NCI-H1105 treated with DMSO at 0.1 percent for 48 hours (cell line): ENCODE measurements at places on chromosomes 3 and 15.

GRCh38 chr3:156460206-156460611 lies 94.7 kb downstream of the SSR3 start:
- no peak for DNase-seq

DNA sequence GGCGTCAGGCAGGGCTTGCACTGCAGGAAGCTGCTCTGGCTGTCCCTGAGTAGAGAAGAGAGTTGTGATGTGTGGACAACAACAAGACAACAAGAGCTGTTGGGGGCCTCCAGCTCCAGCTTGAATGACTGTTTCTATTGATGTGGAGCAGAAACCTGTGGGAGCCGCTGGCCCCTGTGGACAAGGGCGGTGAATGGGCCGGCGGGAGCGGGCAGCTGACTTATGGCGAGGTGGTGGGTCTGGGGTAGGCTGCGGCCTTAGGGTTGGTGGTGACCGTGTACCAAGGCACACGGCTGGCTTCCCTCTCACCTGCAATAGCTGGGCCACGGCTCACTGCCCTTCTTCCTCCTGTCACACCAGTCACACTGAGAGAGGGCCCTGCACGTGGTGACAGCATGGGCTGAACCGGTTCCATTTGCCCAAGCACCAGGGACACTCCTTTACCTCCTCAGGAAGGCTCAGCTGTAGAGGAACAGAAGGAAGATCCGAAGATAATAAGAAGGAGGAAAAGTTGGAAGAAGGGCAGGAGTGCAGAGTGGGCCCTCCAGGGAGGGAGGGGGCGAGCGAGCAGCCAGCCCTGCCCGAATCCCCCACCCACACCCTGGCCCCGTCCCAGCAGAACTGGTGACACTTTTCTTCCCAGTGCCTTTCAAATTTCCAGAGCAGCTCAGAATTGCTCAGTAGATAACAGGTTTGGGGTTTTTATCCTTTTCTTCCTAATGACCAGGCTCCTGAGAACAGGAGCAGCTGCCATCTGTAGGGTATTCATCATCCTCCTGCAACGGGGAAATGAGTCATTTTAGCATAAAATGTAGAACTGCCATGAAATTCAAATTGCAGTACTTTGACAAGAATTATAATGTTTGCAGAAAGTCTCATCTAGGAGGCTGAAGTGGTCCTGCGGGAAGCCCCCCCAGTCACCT lies 136.9 kb downstream of the TJP1 start:
- DNase-seq = no peak

- no peak for DNase-seq
These were observed 57.6 kb downstream of the DNAH1 start for GRCh38 chr3:52373676-52374075.

GRCh38 chr3:149368201-149368673 lies 9.2 kb downstream of the TM4SF1 start:
- no peak for DNase-seq

DNA sequence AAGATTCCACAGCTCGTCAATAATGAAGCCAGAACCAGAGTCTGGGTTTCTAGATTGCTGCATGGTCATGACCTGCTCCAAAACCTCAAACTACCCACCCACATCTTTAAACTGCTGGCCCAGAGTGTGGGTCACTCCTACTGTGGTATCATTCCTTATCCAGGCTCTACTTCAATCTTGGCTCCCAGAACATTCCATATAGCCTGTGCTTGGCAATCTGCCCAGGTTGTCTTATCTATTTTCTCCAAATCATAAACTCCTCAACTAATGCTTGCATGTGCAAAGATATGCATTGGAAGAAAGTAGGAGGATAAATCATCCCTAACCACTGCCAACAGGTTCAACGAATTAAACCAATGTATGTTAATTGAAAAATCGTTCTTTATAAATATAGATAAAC lies 169.7 kb downstream of the ANXA2 start:
- DNase-seq = no peak

- DNase-seq = no peak
These were observed 37.9 kb downstream of the GLDN start for GRCh38 chr15:51379390-51379789.

DNA sequence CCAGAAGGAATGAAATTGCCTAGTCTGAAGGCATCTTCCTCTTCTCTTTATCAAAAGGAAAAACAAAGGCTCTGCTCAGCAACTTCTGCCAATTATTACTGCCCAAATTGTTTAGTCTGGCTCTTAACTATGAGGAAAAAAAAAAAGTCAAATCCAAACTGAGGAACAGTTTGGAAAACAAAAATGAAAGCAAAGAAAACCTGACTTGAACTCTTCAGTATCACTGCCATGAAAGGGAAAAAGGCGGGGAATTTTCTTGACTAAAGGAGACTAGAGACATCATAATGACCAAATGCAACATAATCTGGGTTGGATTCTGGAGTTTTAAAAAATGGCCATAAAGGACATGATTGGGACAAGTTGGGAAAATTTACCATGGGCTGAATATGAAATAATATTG lies 156.3 kb downstream of the STT3B start:
- DNase-seq = no peak

- DNase-seq = no peak
These were observed 27.3 kb upstream of the EID1 start for GRCh38 chr15:48850648-48851047.

DNA sequence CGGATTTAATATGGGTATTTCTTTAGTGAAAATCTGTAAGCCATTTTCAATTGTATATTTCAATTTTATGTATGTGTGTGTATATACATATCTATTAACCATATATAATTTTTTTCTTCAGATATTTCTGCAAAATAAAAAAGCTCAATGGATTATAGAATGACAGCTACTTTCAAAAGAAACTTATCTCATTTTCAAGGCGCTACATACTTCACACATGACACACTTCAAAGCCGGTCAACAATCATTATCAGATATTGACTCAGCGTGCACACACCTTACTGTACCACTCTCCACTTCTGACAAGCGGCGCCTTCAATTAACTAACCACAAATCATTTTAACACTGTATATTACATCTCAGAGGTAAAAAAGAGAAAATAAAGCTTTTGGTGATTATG lies 39.6 kb downstream of the ATP13A3 start:
- peak; percentile 25 for DNase-seq

DNA sequence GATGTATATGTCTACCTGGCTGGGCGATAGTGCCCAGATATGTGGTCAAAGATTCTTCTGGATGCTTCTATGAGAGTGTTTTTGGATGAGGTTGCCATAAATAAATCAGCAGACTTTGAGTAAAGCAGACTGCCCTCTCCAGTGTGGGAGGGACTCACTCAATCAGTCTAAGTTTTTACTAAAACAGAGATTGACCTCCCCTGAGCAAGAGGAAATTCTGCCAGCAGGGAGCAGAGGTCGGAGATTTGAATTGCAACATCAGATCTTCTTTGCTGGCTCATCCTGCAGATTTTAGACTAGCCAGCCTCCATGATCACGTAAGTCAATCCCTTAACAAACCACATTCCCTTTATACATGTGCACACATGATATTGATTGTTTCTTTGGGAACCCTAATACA lies 300.9 kb downstream of the MCTP2 start:
- DNase-seq = no peak

GRCh38 chr3:177295116-177295515 lies 97.8 kb upstream of the TBL1XR1 start:
- DNase-seq = no peak

- DNase-seq = no peak
These were observed 39.3 kb upstream of the HDC start for GRCh38 chr15:50304836-50305235.

DNA sequence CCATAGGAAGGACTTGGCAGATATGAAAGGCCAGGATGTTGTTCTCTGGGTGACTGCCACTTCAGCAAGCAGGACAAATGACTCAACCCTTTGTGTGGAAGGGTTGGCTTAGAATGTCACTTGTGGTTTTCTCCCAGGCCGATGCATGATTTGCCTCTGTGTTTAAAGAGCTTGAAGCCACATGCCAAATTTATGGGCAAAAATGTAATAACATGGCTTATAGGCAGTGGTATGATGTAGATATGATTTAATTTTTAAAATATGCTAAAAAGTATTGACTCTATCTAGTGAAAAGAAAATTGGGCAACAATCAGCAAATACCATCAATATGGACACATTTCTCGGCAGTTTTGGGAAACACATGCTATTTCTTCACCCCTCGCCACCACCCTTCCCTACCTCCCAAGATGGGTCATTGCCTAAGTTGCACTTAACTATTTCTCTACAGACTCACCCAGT lies 114.6 kb downstream of the CYP19A1 start:
- no peak for DNase-seq

DNA sequence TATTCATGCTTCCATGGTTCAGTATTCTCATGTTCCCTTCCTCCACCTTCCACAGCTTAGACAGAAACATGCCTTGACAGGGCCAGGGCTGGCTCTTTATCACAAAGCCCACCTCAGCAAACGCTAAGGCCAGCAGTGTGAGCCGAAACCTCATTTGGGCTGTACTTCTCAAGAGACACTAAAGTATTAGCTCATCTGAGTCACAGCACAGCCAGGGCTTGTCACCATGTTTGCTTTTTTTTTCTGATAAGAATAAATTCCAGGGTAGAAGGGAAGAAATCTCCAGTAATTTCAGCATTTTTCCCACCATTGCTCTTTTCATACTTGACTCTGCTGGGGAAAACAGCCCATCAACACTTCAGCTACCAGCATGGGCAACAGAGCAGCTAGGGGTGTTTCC lies 95.4 kb downstream of the MYLK start:
- no peak for DNase-seq

DNA sequence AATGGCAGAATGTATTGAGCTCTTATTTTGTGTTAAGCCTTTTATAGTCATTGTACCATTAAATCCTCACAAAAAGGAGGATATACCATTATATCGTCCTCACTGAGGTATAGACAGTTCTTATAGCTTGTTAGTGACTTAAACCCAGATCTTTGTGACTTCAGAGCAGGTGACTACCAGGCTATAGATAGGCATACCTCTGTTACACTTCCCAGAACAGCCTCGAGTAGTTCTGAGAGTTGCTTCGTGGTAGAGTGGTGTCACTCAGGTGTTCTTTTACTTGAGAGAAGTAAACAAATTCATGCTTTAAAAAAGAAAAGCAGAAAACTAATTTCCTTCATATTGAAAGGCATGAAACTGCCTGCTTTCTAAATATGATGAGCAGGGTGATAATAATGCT lies 59.9 kb downstream of the SEC22A start:
- DNase-seq = no peak

- no peak for DNase-seq
These were observed 9.5 kb downstream of the DUSP7 start for GRCh38 chr3:52046902-52047239.

DNA sequence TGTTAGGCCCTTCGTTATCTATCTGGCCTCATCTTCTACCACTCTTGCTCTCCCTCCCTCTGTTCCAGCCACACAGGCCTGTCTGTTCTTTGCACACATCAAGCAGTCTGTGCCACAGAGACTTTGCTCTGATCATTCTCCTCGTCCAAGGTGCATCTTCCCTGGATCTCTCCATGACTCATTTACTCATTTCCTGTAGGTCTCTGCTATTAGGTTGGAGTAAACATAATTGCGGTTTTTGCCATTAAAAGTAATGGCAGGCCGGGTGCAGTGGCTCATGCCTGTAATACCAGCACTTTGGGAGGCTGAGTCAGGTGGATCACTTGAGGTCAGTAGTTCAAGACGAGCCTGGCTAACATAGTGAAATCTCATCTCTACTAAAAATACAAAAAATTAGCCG lies 9.5 kb upstream of the C3orf49 start:
- DNase-seq = no peak

DNA sequence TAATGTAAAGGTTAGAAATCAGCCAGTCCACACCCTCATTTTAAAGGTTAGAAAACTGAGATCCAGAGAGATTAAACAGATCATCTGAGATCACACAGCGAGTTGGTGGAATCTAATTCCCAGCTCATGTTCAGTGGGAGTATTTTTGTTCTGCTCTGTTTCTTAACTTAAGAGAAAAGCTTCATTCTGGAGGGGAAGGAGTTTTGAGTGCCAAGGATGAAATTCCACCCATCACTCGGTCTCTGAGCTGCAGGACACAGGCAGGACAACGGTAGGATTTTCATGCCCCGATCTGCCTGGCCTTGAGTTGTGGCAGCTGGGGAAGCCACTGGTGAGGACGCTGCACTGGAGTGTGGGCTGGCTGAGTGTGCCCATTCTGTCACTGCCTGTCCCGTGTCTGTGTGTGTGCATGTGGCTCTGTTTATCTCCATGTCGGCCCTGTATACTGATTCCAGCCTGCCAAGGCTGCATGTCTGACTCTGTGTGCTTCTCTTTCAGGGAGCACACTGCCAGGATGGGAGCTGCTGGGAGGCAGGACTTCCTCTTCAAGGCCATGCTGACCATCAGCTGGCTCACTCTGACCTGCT lies 94.3 kb downstream of the CEMIP start:
- DNase-seq = no peak

DNA sequence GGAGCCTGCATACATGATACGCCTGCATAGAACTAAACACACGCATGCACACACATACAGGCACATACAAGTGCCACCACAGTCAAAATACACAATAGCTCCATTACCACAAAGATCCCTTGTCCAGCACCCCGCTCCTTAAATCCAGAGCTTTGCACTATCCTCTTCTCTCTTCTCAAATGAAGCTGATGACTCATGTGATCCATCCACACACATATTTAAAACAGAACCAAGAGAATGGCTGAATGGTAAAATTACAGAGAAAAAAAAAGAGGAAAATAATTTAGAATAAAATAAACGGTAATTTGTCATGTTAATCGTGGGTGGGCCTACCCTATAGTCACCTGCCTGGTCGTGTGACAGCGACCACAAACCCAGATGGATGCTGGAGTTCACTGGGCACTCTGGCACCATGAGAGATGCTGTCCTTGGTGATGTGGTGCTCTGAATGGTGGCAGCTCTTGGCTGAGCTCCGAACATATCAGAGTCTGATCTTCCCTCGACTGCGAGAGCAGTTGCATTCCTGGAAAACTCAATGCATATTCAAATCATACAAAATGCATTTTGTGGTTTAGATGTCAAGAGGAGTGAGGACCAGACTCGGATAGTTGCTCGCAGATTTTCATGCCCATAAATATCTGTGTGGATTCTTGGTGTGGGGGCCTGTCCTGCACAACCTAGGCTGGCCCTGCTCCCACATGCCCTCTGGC lies 8.9 kb downstream of the IQSEC1 start:
- DNase-seq = no peak

GRCh38 chr3:67389176-67389575 lies 265.2 kb downstream of the SUCLG2 start:
- DNase-seq = no peak

DNA sequence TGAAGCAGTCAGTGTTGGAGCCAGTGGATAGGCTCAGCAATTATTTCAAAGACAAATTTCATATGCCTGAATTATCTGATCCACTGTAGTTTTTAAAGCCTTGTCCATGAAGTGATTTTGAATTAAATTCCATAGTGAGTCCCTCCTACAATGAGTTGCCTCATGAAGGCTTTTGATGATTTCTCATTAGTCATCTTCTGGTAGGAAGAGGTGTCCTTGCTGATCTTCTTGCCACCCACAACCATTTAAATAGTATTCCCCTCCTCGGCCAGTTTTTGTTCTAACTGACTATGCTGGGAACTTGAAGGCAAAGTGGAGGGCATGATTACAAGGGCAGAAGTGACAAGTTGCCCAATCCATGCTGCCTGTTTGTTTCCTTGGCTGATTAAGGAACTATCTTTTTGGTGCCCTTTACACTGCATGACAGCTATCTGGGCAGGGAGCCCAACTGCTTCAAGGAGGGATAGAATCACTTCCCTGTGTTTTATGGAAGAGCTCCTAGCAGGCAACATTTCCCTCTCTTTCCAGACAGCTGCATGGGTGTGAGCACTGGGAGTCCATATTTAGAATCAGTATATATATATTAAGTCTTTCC lies 617.5 kb downstream of the ZPLD1 start:
- no peak for DNase-seq

GRCh38 chr3:21618695-21619094 lies 132.3 kb downstream of the ZNF385D start:
- no peak for DNase-seq

- no peak for DNase-seq
These were observed 23.1 kb upstream of the GABPB1 start for GRCh38 chr15:50377867-50378751.
